ENCODE measurements at places on chromosomes 4 and X.

DNA sequence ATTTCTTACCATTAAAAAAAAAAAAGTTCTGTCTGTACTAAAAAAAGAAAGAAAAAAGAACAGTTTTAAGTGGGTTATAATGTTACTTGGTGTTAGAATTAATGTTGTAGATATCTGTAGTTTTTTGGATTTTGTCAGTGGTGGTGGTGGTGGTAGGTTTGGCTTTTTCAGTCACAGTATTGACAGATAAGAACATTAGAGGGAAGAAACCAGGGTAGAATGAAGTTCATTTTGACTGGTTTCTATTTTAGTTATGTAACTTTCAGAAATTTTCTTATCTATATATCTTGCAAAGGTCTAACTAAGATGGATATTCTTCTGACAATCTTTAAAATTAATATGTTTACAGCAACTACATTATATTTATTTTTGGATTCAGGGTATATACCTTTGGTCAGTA, 105.4 kb downstream of the FBXW7 start:
- H3K27me3 ChIP-seq = no peaks in the 10 kb centered on the region
- no peaks in the 10 kb centered on the region for H3K4me1 ChIP-seq
- H3K4me3 ChIP-seq = no peak overlapping the region
- DNase-seq = no peak

GRCh38 chrX:6257025-6257424, 28.4 kb upstream of the NLGN4X start:
- H3K4me1 ChIP-seq = no peaks in the 10 kb centered on the region
- no peak overlapping the region for H3K27ac ChIP-seq
- DNase-seq = no peak
- H3K27me3 ChIP-seq = no peaks in the 10 kb centered on the region
- no peaks in the 10 kb centered on the region for H3K36me3 ChIP-seq
- no peak overlapping the region for H3K4me3 ChIP-seq

DNA sequence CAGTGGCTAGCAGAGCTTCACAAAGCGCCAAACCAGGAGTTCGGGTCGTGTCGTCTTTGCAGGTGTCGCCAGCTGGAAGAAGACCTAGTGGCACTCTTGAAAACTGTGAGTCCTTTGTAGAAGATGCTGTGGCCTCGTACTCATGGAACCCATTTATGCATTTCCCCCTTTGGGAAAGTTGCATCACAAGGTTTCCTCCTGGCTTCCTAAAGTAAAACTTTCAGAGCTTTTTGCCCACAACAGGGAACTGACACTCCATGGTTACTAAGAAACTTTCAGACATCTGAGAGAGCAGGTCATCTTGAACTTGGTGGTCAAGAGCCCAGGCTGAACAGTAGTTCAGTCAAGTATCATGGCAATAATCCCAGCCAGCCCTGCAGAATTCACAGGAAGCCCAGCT, 15.9 kb upstream of the NOCT start:
- H3K4me1 ChIP-seq = no peaks in the 10 kb centered on the region
- no peak overlapping the region for H3K27ac ChIP-seq
- no peaks in the 10 kb centered on the region for H3K27me3 ChIP-seq

DNA sequence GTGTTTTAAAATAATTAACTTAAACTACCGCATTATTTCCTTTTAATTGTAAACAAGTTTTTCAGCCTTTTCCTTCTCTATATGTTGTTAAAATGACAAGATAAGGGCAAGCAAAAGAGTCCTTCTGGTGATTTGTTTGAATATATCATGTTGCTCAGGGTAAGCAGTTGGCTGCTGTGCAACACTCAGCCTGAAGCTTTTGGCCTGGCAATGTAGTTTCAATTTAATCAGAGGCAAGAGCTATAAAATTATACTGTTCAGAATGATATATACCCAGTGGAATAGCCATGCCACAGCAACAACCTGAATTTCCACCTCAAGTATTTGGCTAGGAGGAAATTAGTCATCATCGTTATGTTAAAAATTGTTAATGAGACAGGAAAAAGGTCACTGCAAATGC, 53.4 kb downstream of the GRXCR1 start:
- no peak overlapping the region for H3K27ac ChIP-seq
- H3K36me3 ChIP-seq = no peaks in the 10 kb centered on the region
- H3K4me3 ChIP-seq = no peak overlapping the region
- H3K27me3 ChIP-seq = no peaks in the 10 kb centered on the region

DNA sequence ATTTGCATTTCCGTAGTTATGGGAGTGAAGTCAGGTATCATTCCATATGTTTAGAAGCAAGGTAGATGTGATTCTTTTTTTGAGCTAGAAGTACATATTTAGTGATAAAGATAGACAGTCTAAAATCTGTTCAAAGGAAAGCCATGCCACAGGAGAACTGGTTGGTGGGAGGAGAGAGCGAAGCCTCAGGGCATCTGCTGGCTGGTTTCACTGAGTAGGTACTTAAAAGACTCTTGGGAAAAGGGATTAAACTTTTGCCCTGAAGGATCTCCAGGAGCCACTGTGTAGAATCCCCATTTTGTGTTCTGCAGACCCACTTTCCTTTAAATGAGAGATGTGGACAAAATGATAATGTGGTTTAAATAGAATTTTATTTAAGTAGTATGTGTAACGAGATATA, 89.6 kb downstream of the SHROOM2 start:
- no peaks in the 10 kb centered on the region for H3K36me3 ChIP-seq
- no peak overlapping the region for H3K27ac ChIP-seq
- no peak overlapping the region for H3K4me3 ChIP-seq
- no peaks in the 10 kb centered on the region for H3K27me3 ChIP-seq
- H3K4me1 ChIP-seq = peaks cover 3% of the 10 kb centered on the region
- DNase-seq = no peak

DNA sequence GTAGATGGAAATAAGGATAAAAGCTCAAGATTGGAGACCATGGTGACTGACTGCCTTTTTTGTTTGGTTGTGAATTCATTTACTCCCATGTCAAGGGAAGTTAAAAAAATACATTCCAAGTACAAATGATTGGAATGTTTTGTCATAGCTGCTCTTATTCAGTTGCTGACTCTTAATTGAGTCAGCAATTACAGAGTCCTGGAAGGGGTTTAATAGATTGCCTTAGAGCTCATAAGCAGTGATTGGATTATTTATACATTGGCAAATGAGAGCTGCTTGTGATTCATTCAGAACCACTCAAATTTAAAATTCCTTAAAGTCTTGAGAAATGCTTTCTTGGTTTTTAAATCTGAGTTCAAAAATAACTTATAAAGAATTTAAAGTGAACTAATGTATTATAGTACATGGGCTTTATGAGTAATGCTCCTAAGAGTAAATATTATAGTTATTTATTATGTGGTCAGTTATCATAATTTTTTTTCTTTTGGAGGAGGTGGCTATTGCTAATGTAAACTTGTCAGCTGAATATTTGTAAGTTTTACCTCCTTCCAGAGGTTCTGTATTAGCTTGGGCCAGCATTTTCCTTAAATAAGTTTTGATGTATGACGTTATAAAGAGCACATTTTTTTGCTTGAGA, 13.6 kb downstream of the JADE1 start:
- H3K4me3 ChIP-seq = no peak overlapping the region
- peak; percentile 46 for DNase-seq
- no peaks in the 10 kb centered on the region for H3K36me3 ChIP-seq
- H3K27me3 ChIP-seq = no peaks in the 10 kb centered on the region
- H3K4me1 ChIP-seq = peaks cover 9% of the 10 kb centered on the region
- no peak overlapping the region for H3K27ac ChIP-seq

- no peaks in the 10 kb centered on the region for H3K36me3 ChIP-seq
- no peaks in the 10 kb centered on the region for H3K27me3 ChIP-seq
- DNase-seq = no peak
- H3K27ac ChIP-seq = peak overlapping the region; percentile 61
- H3K4me1 ChIP-seq = peaks cover 22% of the 10 kb centered on the region
Measured at GRCh38 chrX:154408659-154409221, 314 bp downstream of the DNASE1L1 start.

All from endothelial cell of umbilical vein (primary cell).